SK-MEL-5 (cell line): ENCODE measurements at places on chromosomes 12 and 14. TPM values are rescaled to one million over a fixed set of nuclear protein-coding genes. Genes with fewer than 3 reads are reported as not detected.

- DNase-seq, result no peak
Observed at GRCh38 chr12:32583534-32583933, 95.6 kb upstream of the DNM1L start.

DNA sequence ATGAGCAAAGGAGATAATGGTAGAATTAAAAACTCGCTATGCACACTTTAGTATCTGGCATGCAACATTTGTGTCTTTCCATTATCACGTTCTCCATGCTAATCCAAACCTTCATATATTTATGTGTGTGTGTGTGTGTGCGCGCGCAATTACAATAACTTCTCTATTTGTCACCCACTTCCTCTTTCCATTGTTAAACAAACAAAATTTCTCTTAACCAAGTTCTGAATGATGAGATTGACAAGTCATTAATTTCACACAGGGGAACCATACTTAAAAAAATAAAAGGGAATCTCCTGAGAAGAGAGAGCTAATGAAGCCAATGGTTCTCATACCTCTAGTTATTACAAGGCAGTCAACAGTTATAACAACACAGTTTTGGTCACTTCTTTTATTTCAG, 575.9 kb upstream of the MDGA2 start:
- no peak for DNase-seq

GRCh38 chr14:76769636-76770292, 8.5 kb downstream of the VASH1 start:
- DNase-seq, result no peak

Gene FAM234B
- total RNA-seq, result 14.4 and 15.6 TPM in 2 replicates

DNA sequence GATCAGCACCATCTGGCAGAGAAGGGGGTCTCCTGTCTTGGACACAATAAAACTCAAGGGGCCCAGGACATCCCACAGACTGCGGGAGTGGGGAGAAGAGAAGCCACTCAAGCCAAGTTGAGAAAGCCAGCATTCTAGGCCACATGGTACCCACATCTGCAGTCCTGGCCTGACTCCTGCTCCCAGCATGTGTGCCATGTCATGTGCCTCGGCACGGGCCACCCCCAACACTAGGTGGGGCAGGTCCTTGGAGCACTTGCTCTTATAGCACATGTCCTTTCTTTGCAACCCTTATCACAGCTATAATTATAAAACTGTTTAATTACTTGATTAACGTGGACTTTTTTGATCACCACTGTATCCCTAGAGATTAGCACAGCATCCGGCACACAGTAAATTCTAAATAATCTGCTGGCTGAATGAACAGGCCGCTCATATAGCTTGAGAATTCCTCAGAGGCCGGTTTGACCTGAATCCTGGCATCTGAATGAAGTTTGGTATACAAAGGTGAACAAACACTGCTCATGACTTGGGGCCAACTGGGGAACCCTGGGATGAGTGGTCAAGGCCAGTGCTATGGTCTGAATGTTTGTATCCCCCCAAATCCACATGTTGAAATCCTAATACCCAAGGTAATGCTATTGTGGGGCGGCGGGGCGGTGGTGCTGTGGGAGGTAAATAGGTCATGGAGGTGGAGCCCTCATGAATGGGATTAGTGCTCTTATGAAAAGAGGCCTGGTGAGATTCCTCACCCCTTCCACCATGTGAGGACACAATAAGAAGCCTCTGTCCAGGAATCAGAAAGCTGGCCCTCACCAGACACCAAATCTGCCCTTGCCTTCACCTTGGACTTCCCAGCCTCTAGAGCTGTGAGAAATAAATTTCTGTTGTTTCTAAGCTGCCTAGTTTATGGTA, 6.6 kb downstream of the NCKAP5L start:
- DNase-seq, result no peak

DNA sequence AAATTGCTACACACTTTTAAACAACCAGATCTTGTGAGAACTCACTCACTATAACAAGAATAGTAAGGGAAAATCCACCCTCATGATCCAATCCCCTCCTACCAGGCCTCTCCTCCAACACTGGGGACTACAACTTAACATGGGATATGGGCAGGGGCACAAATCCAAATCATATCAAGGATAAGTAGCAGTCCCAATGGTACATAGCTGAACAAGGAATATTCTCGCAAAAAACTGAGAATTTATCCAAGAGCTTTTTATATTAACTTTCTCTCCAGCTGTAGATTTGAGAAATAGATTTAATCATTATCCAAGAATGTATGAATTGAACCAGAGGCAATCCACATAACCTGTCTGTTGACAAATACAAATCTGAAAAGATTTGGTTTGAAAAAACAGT, 185.2 kb downstream of the TMTC3 start:
- no peak for DNase-seq

- DNase-seq, result no peak
Observed at GRCh38 chr12:27593266-27593665, 69.3 kb downstream of the PPFIBP1 start.

GRCh38 chr14:102835959-102836358, 58.7 kb downstream of the TRAF3 start:
- DNase-seq, result no peak

Gene MUCL1
- not detected in 2 replicates for total RNA-seq

Gene ERP27
- 0.61 and 0.74 TPM in 2 replicates for total RNA-seq

DNA sequence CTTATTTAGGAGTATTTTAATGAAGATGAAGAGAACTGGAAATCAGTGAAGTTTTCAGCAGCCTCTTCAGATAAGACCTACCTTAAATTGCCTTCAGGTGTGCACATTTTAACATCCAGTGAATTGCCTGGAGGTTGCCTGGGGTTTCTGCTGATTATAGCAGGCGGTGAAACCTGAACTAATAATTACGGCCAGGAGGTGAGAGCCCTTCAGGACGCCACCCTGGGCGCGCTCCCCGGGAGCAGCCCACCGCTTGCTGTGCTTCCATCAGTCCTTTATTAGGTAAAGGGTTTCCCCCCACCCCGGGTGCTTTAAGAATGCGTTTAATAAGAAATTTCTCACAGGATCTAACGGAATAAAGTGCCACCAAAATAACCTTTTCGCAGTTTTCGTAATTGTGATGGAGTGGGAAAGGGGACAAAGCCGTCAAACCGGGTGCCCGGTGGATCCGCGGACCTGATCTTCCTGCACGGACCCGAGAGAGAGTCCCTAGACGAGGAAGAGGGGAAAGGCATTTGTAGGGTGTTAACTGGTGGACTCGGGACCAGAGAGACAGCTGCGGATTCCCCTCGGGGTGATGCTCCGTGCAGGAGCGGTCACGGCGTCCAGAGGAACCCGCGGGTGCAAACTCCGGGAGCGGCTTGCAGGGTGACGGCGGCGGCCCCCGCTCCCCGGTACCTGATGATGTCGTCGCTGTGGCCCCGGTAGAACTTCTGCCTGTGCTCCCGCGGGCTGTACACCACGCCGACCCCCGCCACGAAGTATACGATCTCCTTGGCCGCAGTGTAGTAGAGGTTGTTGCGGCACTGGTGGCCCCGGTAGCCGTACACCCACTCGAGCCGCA, 902 bp downstream of the EML5 start:
- no peak for DNase-seq

DNA sequence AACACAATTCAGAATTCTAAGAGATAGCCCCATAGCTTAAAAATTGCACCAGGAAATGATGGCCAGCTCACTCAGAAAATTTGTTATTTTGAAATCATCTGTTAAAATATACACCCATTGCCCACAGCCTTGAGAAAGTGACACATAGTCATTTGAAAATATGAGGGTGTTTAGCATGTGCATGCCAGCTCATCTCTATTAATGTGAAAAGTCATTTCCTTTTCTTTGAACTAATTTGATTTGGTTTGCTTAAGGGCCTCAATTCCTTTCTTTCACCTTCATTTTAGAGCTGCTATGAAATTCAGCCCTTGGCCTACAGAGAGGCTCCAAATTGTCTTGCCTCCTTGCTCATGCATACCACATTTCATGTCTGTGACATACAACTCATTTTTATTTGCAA, 241.4 kb downstream of the PHLDA1 start:
- no peak for DNase-seq

Gene OTOGL
- total RNA-seq, result 2.7 and 3.1 TPM in 2 replicates

Gene CDH24
- total RNA-seq, result 0.96 and 1.1 TPM in 2 replicates

- no peak for DNase-seq
Observed at GRCh38 chr12:102681747-102682146, 201.4 kb upstream of the IGF1 start.
